ENCODE measurements at places on chromosomes 5 and 9.
A peak's percentile ranks its signal among the peaks of the same experiment; 100 is the strongest.

DNA sequence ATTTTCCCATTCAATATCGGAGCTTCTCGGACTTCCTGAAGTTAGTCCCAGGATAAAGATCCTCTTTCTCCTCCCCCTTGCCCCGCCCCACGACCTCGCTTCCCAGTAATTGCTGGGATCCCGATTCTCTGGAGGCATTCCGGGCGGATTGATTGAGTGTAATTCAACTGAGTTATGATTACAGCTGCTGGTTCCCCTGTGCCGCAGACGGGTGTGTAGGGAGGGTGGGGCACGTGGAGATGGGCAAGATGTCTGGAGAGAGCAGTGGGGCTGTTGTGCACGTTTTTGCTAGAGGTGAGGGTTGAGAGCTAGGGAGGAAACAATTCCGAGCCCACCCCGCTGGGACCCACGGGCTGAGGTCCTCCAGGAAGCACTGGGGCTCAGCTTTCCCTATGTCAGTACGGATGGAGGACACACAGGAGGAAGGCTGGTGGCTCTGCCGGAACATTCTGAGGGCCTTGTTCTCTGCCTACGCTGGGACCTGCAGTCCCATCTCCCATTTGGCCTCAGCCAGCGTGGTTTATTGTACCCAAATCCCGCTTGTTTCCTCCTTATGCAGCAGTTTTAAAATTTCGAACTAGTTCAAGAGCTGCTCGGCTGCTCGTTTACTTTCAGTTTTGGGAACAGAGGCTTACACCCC, 2.4 kb upstream of the DMRT2 start:
- DNase-seq, result peak; percentile 29

DNA sequence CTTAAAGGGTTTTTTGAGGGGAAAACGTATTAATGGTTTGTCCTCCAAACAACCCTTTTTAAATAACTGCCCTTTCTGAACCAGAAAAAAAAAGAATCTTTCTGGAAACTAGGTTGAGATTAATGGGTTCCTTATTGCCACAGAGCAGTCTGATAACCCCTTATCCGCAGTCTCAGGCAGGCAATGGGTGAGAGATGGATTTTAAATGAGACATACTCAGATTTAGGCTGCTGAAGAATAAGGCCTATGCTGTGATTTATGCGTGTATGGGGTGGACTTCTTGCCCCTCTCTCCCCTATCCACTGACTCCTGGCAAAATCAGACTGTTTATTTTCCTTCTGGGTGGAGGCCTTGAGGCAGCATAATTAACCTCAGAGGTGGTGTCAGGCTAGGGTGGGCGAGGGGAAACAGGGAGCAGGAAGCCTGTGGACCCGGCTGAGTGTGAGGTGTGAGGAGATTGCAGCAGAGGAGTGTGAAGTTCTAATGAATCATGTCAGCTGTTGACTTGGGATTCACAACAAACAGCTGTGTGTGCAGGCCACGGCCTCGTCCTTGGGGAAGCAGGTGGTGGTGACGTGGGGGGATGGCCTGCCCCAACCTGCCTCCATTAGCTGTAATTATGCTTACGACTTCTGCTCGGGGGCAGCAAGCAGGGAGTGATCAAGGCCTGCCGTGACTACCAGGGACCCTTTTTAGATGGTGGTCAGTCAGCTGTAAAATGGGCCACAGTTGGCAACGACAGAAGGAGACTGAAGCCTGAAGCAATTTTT, 196.4 kb downstream of the SEMA6A start:
- DNase-seq, result no peak

GRCh38 chr5:131254741-131255140, 9.1 kb upstream of the CDC42SE2 start:
- DNase-seq, result no peak

DNA sequence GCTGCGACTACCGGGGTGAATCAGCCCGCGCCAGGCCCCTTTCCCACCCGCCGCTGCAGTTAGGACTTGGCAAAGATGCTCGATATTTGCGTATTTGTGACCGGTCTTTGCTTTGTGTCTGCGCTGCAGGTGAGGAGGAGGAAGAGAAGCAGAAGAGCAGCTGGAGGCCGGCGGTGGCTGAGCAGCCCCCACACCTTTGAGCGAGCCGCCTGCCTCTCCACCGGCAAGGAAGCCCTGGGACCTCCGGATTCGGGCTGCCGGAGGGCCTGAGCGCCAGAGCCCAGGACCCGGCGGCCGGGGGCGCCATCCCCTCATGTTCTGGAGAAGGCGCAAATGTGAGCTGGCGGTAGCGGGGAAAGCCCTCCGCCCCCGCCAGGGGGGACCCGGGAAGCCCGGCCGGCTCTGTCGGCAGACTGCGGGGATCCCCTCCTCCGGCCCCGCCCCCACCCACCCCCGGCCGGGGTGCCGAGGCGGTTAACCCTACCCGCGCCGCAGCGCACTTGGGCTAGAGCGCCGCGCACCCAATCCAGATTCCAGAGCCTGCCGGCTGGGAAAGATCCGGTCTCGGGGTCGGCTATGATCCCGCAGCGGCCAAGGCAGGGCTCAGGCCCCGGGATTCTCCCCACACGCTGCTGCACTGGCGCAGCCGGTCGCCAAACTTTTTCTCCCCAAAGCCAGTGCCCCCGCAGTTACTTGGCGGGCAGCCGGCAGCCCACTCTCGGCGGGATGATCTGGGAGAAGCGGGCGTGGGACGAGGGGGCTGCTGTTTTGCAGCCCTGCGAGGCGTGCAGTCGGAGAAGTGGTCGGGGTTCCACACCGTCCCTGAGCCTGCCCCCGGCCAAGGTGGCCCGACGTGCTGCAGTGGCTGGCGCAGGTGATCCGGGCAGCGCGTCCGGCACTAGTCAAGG, 800 bp upstream of the KCNN2 start:
- no peak for DNase-seq

GRCh38 chr9:128424268-128424780, 3.7 kb downstream of the CERCAM start:
- DNase-seq, result no peak

- DNase-seq, result no peak
Observed at GRCh38 chr9:132474253-132474652, 64.2 kb downstream of the CFAP77 start.

- DNase-seq, result no peak
Observed at GRCh38 chr5:158970569-158971014, 129.1 kb downstream of the EBF1 start.

GRCh38 chr5:126562823-126563222, 32.2 kb downstream of the ALDH7A1 start:
- no peak for DNase-seq
